ENCODE measurements at places on chromosomes 3 and 15. TPM values are rescaled to one million over a fixed set of nuclear protein-coding genes. Genes with fewer than 3 reads are reported as not detected.

SLC22A13 gene
- total RNA-seq: 0.48 TPM

SAMD7 gene
- not detected for total RNA-seq

WNT5A gene
- 54.7 TPM for total RNA-seq

NME9 gene
- 0.48 TPM for total RNA-seq

- no peak overlapping the region for H3K27ac ChIP-seq
- DNase-seq: no peak
- H3K27me3 ChIP-seq: no peaks in the 10 kb centered on the region
- H3K4me3 ChIP-seq: no peak overlapping the region
- no peaks in the 10 kb centered on the region for H3K36me3 ChIP-seq
- H3K4me1 ChIP-seq: no peaks in the 10 kb centered on the region
Observed at GRCh38 chr3:170745211-170745718, 124.7 kb downstream of the RPL22L1 start.

DNA sequence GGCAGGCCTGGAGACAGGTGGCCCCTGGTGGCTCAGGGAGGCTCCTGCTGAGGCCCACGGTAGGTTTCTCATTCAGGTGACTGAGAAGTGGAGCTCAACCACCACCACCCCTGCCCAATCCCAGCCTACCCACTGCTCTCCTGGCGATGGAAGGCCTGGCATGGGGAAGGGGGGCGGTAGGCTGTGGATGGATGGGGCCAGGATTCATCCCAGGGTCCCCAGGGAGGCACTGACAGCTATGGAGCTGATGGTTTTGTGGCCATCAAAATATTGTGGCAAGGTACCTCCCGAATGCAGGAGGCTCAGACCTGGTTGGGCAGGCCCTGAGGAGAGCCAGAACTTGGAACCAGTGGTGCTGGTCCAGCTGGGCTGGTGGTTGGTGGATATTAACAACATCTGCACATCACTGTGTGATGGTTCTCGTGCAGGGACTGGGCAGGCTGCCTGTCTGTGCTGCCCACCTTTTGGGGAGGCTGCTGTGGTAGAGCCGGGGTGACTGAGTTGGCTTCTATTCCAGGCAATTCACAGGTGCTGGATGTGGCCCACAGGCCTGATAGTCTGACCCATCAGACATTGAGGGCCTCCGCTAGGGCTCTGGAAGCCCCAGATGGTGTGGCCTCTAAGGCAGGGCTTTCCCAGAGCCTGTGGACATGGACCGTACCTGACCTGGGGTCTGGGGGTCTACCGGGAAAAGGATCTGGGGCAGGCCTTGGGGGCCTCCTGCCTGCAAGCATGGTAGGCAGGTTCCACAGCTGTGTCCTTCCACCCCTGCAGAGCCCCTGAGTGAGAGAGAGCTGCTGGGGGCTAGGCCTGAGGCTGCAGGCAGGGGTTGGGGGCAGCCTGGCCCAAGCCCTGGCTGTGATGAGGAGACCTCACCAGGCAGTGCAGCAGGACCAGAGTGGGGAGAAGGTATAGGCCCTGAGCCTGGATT, 3.4 kb downstream of the ZBTB47 start:
- H3K4me1 ChIP-seq: peaks cover 15% of the 10 kb centered on the region
- peak overlapping the region; percentile 98 for H3K27ac ChIP-seq
- no peak overlapping the region for H3K4me3 ChIP-seq
- H3K27me3 ChIP-seq: no peaks in the 10 kb centered on the region

- H3K4me1 ChIP-seq: no peaks in the 10 kb centered on the region
- H3K27ac ChIP-seq: no peak overlapping the region
- no peaks in the 10 kb centered on the region for H3K36me3 ChIP-seq
- H3K4me3 ChIP-seq: no peak overlapping the region
- H3K27me3 ChIP-seq: no peaks in the 10 kb centered on the region
- no peak for DNase-seq
Observed at GRCh38 chr3:139778682-139779233, 101.0 kb upstream of the NMNAT3 start.

GRCh38 chr3:44104668-44105321, 136.9 kb upstream of the TOPAZ1 start:
- DNase-seq: no peak
- peaks cover 6% of the 10 kb centered on the region for H3K27me3 ChIP-seq
- H3K4me1 ChIP-seq: no peaks in the 10 kb centered on the region
- H3K4me3 ChIP-seq: no peak overlapping the region
- H3K36me3 ChIP-seq: no peaks in the 10 kb centered on the region

DNA sequence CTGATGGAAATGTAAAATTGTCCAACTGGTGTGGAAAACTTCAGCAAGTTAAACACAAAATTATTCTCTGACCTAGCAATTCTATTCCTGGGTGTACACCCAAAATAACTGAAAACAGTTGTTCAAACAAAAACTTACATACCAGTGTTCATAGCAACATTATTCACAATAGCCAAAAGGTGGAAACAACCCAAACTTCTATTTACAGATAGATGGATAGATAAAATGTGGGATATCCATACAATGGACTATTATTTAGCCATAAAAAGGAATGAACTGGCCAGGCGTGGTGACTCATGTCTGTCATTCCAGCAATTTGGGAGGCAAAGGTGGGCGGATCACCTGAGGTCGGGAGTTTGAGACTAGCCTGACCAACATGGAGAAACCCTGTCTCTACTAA, 6.9 kb upstream of the VWA5B2 start:
- no peak for DNase-seq
- no peaks in the 10 kb centered on the region for H3K27me3 ChIP-seq
- H3K27ac ChIP-seq: no peak overlapping the region
- H3K4me1 ChIP-seq: no peaks in the 10 kb centered on the region
- no peaks in the 10 kb centered on the region for H3K36me3 ChIP-seq

- H3K27me3 ChIP-seq: no peaks in the 10 kb centered on the region
- H3K4me3 ChIP-seq: no peak overlapping the region
- no peaks in the 10 kb centered on the region for H3K36me3 ChIP-seq
- no peaks in the 10 kb centered on the region for H3K4me1 ChIP-seq
Observed at GRCh38 chr15:72944565-72944964, 107.7 kb upstream of the NEO1 start.

- H3K36me3 ChIP-seq: no peaks in the 10 kb centered on the region
- DNase-seq: no peak
- no peak overlapping the region for H3K27ac ChIP-seq
- H3K4me1 ChIP-seq: no peaks in the 10 kb centered on the region
- H3K27me3 ChIP-seq: no peaks in the 10 kb centered on the region
- no peak overlapping the region for H3K4me3 ChIP-seq
Observed at GRCh38 chr15:62946940-62947339, 95.6 kb upstream of the TPM1 start.

DNA sequence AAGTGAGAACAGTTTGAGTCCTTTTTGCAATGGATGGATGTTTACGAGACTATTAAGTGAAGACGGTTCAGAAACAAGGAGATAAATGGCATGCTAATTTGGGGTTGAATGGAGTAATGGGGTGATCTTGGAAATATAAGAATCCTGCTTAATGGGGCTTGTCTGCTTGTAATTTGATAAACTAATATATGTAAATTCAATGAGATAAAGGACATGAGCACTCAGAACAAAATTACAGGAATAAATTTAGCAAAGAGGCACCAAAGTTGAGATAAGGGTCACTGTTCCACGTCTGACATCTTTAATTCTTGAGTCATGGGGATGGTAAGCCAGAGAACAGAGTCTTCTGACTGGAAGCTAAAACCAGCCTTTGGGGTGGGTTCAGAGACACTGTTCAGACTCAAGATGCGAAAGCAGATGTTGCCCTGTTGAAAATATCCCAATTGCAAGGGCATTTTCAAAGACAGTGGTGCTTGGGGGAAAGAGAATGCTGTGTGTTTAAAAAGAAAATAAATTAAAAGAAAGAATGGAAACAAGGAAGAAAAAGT, 67.8 kb upstream of the CHRNB4 start:
- no peaks in the 10 kb centered on the region for H3K36me3 ChIP-seq
- no peaks in the 10 kb centered on the region for H3K27me3 ChIP-seq
- H3K4me3 ChIP-seq: peak overlapping the region; percentile 29
- no peaks in the 10 kb centered on the region for H3K4me1 ChIP-seq

GRCh38 chr3:175593331-175593730, 734.2 kb downstream of the NAALADL2 start:
- no peaks in the 10 kb centered on the region for H3K36me3 ChIP-seq
- no peak overlapping the region for H3K4me3 ChIP-seq
- no peaks in the 10 kb centered on the region for H3K27me3 ChIP-seq
- no peak overlapping the region for H3K27ac ChIP-seq
- DNase-seq: no peak

GRCh38 chr3:122786066-122786465, 7.6 kb downstream of the HSPBAP1 start:
- no peaks in the 10 kb centered on the region for H3K4me1 ChIP-seq
- no peak overlapping the region for H3K4me3 ChIP-seq
- no peaks in the 10 kb centered on the region for H3K27me3 ChIP-seq
- no peak overlapping the region for H3K27ac ChIP-seq

GRCh38 chr3:148187296-148187695, 510.4 kb upstream of the AGTR1 start:
- DNase-seq: no peak
- no peaks in the 10 kb centered on the region for H3K36me3 ChIP-seq
- H3K27me3 ChIP-seq: no peaks in the 10 kb centered on the region
- H3K27ac ChIP-seq: no peak overlapping the region
- no peaks in the 10 kb centered on the region for H3K4me1 ChIP-seq

- DNase-seq: no peak
- H3K4me3 ChIP-seq: no peak overlapping the region
- no peaks in the 10 kb centered on the region for H3K4me1 ChIP-seq
- H3K27me3 ChIP-seq: peaks cover 3% of the 10 kb centered on the region
- H3K27ac ChIP-seq: no peak overlapping the region
Observed at GRCh38 chr15:96974761-96975160, 644.3 kb downstream of the NR2F2 start.

CCDC50 gene
- total RNA-seq: 93.4 TPM

- H3K4me1 ChIP-seq: peaks cover 3% of the 10 kb centered on the region
- no peaks in the 10 kb centered on the region for H3K36me3 ChIP-seq
- DNase-seq: no peak
- H3K4me3 ChIP-seq: peak overlapping the region; percentile 93
- no peaks in the 10 kb centered on the region for H3K27me3 ChIP-seq
Observed at GRCh38 chr3:33095436-33095835, 1.5 kb downstream of the GLB1 start.

SLCO3A1 gene
- 8.5 TPM for total RNA-seq

DAZL gene
- not detected for total RNA-seq

- H3K4me3 ChIP-seq: no peak overlapping the region
- no peaks in the 10 kb centered on the region for H3K4me1 ChIP-seq
- H3K36me3 ChIP-seq: no peaks in the 10 kb centered on the region
- H3K27ac ChIP-seq: no peak overlapping the region
Observed at GRCh38 chr3:152151216-152151876, 117.4 kb upstream of the MBNL1 start.

- DNase-seq: no peak
- H3K27me3 ChIP-seq: no peaks in the 10 kb centered on the region
- no peak overlapping the region for H3K27ac ChIP-seq
Observed at GRCh38 chr15:70137967-70138366, 40.2 kb upstream of the TLE3 start.

DNA sequence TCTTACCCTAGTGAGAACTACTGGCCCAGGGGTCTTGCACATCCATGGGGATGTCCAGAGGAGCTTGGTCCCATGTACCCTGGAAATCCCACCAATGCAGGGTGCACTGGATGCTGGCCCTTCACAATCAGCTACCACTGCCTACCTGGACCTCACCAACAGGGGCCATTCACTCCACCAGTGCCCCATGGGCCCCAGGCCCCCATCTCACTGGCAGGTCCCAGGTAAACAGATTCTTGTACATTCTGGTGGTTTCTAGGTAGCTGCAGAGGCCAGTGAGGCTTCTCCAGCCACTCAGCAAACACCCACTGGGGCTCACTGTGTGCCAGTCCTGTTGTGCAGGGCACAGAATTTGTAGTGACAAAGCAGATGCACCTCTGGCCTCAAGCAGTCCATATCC, 24.9 kb downstream of the RAB6B start:
- H3K4me3 ChIP-seq: no peak overlapping the region
- no peaks in the 10 kb centered on the region for H3K27me3 ChIP-seq
- DNase-seq: no peak
- H3K27ac ChIP-seq: no peak overlapping the region

MYO5C gene
- total RNA-seq: 71.3 TPM

DNA sequence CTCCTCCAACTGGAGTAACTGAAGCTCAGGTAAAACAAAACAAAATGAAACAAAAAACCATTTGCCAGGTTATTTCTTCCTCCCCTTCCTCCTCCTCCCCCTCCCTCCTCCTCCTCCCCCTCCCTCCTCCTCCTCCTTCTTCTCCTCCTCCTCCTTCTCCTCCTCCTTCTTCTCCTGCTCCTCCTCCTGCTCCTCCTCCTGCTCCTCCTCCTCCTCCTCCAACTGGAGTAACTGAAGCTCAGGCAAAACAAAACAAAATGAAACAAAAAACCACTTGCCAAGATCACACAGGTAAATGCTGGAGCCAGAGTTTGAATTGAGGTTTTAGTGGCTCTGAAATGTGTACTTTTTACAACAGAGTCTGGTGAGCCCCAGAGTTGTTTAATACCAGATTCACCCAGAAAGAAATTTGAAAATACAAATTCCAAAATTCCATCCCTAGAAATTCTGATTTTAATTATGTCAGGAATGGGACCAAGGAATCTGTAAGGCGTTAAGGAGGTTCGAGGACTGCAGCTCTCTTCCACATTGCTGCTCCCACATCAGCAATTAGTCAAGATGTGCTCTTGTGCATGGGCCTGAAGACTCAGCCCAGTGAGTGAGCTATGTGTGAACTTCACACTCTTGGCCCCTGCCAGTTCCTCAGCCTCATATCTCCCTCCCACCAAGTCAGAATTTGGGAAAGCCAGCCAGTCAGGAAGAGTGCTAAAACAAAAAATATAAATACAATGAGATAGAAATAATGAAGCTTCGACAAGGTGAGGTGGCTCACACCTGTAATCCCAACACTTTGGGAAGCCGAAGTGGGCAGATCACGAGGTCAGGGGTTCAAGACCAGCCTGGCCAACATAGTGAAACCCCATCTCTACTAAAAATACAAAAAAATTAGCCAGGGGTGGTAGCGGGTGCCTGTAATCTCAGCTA, 31.6 kb upstream of the ZNF770 start:
- no peaks in the 10 kb centered on the region for H3K4me1 ChIP-seq
- H3K27ac ChIP-seq: no peak overlapping the region
- no peaks in the 10 kb centered on the region for H3K27me3 ChIP-seq
- H3K4me3 ChIP-seq: no peak overlapping the region

Measured in breast epithelium (tissue), 4 donors.